Stimulated activated CD8-positive, alpha-beta memory T cell treated with anti-CD3 and anti-CD28 coated beads, Interleukin-15, amount 100 ng/mL, for 24 hours (primary cell): ENCODE measurements at places on chromosomes 1 and 21.
A peak's percentile ranks its signal among the peaks of the same experiment; 100 is the strongest.

GRCh38 chr1:239361403-239361802, 25.0 kb upstream of the CHRM3 start:
- DNase-seq = no peak

- no peak for DNase-seq
These were observed 5.1 kb upstream of the GBP5 start for GRCh38 chr1:89277725-89278124.

- no peak for DNase-seq
These were observed 1.7 kb upstream of the TMEM50B start for GRCh38 chr21:33481314-33481943.

GRCh38 chr1:113779542-113779941, 20.3 kb upstream of the PHTF1 start:
- DNase-seq = no peak

GRCh38 chr1:20928146-20928545, 141.0 kb upstream of the HP1BP3 start:
- no peak for DNase-seq

DNA sequence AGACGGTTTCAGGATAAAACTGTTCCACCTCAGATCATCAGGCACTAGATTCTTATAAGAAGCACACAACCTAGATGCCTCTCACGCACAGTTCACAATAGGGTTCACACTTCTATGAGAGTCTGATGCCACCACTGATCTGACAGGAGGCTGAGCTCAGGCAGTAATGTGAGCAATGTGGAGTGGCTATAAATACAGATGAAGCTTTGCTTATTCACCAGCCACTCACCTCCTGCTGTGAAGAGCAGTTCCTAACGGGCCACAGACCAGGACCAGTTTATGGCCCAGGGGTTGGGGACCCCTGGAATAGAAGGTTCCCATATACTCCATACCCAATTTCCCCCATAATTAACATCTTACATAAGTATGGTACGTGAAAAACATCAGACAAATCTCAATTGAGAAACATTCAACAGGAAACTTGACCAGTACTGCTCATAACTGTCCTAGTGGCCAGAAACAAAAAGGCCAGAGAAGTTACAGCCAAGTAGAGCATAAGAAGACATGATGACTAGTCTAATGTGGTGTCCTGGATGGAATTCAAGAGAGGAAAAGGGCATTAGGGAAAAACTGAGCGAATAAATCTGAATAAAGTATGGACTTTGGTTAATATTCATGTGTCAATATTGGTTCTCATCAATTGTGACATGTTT, 24.7 kb upstream of the IGSF5 start:
- no peak for DNase-seq

GRCh38 chr1:983798-984475, 2.0 kb upstream of the PERM1 start:
- peak; percentile 52 for DNase-seq

DNA sequence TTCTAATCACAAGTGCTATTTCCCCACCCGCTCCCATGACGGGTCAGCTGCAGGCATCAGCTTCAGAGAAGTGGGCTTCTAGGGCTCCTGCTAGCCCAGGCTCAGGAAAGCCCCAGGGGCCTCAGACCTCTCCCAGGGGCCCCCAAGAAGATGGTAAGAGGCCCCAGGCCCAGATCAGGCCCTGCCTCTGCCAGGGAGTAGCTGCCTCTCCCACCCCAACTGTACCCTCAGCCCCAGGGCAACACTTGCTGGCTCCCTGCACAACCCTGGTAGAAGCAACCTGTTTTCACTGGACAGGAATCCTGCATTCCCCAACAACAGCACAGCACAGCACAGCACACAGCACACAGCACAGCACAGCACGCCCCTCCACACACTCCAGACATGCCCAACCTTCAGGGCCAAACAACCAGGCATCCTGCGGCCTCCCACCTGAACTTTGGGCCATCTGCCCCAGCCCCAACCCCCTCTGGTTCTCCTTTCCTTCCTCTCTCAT, 6.5 kb downstream of the BLACAT1 start:
- no peak for DNase-seq

GRCh38 chr1:158943059-158943458, 11.7 kb downstream of the PYHIN1 start:
- DNase-seq = no peak

- DNase-seq = no peak
These were observed 334.1 kb upstream of the B3GALT2 start for GRCh38 chr1:193520472-193520871.

DNA sequence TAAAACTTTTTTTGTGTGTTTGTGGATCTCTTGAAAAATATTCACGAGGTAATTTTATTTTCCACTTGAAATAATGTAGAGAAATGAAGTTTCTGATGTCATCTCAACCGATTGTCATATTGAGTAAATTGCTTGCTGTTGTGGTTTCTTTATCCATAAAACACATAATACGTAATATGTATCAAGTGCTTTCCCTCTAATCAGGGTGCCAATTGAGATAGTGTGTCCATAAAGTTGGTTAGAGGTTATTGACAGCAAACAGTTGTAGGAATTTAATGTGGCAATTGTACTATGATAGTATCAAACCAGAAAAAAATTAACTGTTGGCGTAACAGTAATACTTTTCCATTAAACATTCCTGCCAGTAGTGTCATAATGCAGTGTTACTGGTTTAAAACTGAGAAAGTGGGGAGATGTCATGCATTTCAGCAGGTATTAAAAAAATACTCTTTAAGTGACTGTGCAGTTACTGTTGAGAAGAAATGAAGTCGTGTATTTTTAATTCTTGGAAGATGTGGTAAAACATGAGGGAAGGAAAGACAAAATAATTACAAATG, 38.3 kb downstream of the USP25 start:
- DNase-seq = no peak

- DNase-seq = no peak
These were observed 102.0 kb downstream of the LHX9 start for GRCh38 chr1:198019126-198019525.

DNA sequence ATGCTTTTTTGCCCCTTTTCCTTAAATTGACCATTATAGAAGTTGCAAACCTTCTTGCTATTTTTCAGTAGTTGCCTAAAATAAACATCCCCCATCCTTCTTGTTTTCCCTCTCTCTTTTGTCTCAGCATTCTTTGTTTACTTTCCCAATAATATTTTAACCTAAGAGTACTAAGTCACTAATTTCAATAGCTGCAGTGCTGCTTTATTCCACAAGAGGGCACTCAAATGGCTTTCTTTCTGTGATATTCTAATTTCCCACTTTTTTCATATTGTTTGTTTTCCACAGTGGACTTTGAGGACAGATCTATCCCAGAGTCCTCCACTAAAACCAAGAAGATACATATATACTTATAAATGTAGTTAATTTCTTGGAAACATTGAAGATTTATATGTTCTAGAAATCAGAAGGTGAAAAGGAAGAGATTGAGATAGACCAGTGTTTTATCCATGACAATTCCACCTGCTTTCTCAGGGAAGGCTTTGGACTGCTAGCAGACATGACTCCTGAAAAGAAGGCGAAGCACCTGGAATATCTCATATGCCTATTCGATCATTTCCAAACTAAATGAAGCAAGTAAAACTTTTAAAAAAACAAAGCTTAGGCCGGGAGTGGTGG, 104.8 kb upstream of the GRIK1 start:
- DNase-seq = no peak

- no peak for DNase-seq
These were observed 36.5 kb upstream of the ZP4 start for GRCh38 chr1:237927198-237927597.

GRCh38 chr1:193141804-193142203, 20.0 kb downstream of the CDC73 start:
- no peak for DNase-seq

DNA sequence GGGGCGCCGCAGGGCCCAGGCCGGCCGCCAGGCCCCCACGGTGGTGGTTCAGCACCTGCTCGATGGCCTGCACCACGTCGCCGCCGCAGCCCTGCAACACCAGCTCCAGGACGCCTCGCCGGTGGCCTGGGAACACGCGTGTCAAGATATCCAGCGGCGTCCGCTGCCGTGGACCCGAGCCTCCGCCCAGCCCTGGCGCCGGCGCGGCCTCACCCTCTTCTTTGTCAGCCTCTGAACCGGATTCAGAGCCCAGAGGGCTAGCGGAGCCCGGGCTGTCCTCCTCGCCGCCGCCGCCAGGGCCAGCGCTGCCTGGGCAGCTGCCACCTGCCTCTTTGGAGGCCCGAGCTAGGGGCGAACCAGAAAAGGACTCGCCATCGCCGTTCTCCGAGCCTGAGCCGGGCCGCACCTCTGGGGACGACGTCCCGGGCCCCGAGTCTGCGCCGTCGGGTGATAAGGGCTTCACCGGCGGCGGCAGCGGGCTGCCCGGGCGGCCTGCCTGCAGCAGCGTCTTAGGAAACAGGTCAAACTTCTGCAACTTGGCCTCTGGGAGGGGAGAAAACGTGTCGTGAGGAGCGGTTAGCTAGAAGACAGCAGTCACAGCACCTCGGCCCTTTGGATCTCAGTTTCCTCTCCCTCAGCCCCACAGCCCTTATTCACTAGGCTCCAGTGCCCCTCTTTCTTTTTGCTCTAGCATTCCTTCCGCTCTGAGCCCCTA, 3.9 kb downstream of the DMRTA2 start:
- no peak for DNase-seq

GRCh38 chr1:211713231-211713630, 37.8 kb upstream of the NEK2 start:
- DNase-seq = no peak

- DNase-seq = no peak
These were observed 17.2 kb upstream of the MCOLN3 start for GRCh38 chr1:85065550-85065949.

GRCh38 chr1:210883821-210884220, 250.1 kb downstream of the KCNH1 start:
- no peak for DNase-seq

DNA sequence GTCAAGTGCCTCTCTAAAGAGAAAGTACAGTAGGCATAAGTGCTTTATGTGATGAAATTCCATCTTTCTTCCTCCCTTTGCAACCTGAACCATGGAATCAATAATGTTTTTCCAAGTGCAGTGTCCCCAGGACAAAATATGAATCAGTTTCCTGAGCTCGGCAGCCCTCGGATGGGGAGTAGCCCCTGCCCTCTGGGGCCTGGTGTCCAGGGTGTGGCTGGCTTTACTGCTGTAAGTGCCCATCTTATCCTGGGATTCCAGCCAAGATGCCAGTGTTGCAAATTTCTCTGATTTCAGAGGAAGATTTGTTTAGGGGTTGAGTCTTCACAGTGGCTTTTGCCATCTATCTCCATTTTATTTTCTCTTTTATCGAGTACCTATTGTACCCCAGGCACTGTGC, 40.5 kb upstream of the SRP9 start:
- no peak for DNase-seq

- no peak for DNase-seq
These were observed 139.1 kb upstream of the FMN2 start for GRCh38 chr1:239952348-239953308.

DNA sequence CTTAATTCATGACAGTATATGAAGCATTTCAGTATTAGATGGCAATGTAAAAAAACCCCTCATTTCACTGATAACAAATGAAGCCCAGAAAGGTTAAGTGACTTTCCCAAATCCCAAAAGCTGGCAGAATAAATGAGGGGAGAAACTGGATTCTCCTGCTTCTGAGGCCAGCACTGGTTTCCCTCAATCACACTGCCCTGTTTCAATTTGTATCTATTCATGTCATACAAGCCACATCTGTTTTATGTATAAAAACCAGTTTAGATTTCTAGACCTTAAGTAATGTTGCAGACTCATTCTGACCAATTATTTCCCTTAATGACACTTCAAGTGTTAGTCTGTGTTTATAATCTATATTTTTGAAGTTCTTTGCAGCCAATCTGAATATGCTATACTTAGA, 16.8 kb downstream of the PLPPR4 start:
- no peak for DNase-seq

DNA sequence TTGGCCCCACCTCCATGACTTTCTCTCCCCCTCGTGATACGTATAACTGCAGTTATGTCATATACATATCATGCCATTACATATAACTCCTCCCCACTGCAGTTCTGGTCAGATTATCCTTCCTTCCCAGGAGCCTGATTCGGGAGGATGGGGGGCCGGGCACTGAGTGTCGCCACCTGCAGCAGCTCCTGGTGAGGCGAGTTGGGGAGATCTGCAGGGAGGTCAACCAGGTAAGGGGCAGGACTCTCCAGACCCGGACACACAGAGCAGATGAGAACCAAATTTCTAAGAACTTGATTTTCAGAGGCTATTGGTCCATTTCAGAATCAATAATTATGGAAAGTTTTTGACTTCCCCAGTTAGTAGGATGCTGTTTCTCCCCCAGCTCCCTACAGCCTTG, 19.5 kb downstream of the HYI start:
- DNase-seq = no peak

GRCh38 chr1:174883409-174883808, 116.3 kb upstream of the CACYBP start:
- no peak for DNase-seq

DNA sequence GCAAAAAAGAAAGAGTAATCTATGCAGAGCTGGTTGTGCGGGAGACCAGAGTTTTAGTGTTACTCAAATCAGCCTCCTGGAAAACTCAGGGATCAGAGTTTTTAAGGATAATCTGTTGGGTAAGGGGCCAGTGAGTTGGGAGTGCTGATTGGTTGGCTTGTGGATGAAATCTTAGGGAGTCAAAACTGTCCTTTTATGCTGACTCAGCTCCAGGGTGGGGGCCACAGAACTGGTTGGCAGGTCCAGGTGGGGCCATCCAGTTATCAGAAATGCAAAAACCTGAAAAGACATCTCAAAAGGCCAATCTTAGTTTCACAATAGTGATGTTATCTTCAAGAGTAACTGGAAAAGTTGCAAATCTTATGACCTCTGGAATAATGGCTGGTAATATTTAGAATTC, 3.3 kb downstream of the EXTL2 start:
- no peak for DNase-seq

DNA sequence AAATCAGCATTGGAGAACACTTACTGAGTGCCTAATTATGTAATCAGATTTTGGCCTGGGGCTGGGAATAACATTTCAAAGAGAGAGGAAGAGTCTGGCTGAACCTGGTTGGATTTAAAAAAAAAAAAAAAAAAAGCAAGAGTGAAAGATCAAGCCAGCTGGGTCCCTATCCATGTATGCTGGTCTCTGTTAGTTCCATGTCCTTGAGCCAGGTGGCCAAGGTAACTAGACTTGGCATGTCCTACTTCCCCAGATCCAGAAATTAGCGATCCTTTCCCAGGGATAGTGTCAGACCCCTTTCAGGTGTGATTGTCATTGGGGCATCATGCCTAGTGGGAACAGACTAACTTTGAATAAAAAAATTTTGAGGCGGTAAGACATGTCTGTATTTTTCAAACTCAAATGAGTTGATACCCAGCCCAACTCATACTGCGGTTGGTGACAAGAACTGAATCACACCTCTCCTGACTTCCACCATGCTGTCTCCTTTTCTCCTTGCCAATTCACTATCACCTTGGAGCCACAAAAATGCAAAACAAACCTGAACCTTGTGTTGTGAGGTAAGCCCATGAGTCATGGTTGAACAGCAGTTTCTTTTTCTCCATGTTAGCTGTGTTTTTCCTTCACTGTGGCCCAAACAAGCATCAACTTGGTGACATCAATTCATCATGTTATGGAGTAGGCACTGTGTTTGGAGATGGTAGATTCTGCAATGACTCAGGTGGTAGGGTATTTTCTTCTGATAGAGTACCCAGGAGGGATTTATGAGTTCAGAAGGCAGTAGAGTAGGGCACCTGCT, 24.5 kb upstream of the PPP2R5A start:
- DNase-seq = no peak

- no peak for DNase-seq
These were observed 4.2 kb downstream of the KISS1 start for GRCh38 chr1:204192046-204192445.

GRCh38 chr1:231421546-231421970, 529 bp downstream of the EGLN1 start:
- DNase-seq = peak; percentile 23

- DNase-seq = no peak
These were observed 65.9 kb upstream of the TIAM1 start for GRCh38 chr21:31409831-31410487.

GRCh38 chr1:43048601-43049011, 89.9 kb upstream of the SLC2A1 start:
- DNase-seq = no peak
